Endodermal cell (in vitro differentiated cells): ENCODE measurements at places on chromosomes 3 and 15. TPM values are rescaled to one million over a fixed set of nuclear protein-coding genes. Genes with fewer than 3 reads are reported as not detected.

DNA sequence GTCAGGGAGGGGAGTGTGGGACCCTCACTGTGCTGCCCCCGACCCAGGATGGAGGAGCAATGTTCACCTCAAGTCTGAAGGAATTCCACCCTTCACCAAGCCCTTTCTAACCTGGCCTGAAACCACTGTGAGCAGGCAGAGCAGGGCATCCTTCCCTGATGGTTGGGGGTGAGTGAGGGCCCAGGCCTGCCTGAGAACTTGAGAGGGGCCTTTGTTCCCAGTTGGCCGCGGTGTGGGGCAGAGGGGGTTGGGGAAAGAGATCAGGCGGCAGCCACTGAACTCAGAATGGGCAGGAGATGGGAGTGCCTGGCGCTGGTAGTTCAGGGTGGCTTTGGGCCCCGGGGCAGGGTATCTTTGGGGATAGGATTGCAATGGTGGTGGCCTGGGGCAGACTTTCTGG is 103.5 kb upstream of the RPL32 start:
- no peak for DNase-seq
- H3K4me3 ChIP-seq = no peak overlapping the region
- no peaks in the 10 kb centered on the region for H3K27me3 ChIP-seq
- peak overlapping the region; percentile 94 for H3K27ac ChIP-seq

DNA sequence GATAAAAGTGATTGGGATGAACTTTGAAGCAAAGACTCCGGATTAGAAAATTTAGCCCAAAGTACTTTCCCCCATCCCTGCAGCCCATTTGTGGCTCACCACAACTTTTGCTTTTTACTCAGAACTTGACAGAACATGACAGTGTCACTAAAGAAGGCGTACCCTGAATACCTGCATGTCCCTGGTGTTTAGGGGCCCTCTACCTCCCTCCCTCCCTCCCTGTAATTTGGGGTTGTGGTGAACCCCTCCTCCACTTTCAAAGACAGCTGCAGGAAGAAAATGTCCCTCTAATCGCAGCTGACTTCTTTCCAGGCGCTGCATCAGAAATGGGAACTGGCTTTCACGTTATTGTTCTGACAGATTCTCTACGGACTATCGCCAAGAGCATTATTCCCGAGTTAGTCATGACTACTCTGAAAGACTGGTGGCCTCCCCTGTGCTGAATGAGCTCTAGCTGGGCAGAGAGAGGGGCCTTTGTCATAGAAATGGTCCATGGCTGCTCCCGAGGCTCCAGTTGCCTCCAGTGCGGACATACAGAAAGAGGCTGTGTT is 93.2 kb upstream of the ARHGEF3 start:
- H3K27ac ChIP-seq = peak overlapping the region; percentile 74
- H3K4me3 ChIP-seq = no peak overlapping the region
- no peaks in the 10 kb centered on the region for H3K27me3 ChIP-seq
- DNase-seq = no peak

- no peak for DNase-seq
- H3K27me3 ChIP-seq = no peaks in the 10 kb centered on the region
Observed at GRCh38 chr3:57696801-57697321, 4.0 kb upstream of the DENND6A start.

- no peaks in the 10 kb centered on the region for H3K4me1 ChIP-seq
- no peaks in the 10 kb centered on the region for H3K36me3 ChIP-seq
- no peaks in the 10 kb centered on the region for H3K27me3 ChIP-seq
- no peak overlapping the region for H3K4me3 ChIP-seq
Observed at GRCh38 chr3:117922039-117922438, 1112.6 kb downstream of the IGSF11 start.

Gene ADAMTS17
- total RNA-seq = 2.3 and 2.7 TPM in 2 replicates

Gene RPL15
- 2,011 to 2,074 TPM (median 2,024 TPM) in 3 replicates for total RNA-seq
